ENCODE measurements at places on chromosomes 13 and 19.

DNA sequence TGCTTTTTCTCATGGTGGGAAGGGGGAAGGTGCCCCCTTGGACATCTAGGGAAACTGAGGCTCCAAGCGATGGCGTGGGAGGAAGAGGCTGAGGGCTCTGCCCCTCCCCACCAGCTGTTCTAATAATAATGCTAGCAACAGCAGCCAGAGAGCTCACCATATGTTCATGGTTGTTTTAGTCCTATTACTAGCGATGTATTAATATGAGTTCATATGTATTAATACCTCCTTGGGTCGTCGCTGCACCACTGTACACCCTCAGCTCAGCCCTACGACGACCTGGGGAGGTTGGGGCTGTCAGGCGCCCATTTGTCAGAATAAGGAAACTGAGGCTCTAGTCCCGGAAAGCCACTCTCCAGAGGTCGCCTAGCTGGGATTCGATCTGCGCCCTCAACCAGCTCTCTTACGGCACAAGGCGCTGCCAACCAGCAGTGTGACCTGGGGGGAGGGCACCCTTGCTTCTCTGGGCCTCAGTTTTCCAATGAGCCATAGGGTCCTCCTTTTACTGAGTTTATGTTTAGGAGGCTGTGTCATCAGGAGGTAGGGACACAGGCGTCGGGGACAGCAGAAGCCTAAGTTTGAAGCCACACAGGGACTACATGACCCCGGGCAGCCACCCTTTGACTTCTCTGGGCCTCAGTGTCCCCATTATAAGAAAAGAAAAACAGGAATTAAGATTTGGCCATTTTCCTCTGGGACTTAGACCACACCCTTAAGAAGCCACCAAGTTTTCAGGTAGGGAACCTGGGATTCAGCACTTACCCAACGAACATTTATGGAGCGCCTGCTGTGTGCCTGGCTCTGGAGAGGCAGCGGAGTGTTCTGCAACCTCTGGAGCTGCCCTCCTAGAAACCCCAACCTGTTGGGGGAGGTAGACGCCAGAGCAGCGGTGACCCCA, 664 bp downstream of the MAST3 start:
- no peak for DNase-seq

- no peak for DNase-seq
Measured at GRCh38 chr19:14997981-14998380, 18.3 kb upstream of the SLC1A6 start.

- DNase-seq, result no peak
Measured at GRCh38 chr13:31349156-31349555, 149.4 kb downstream of the B3GLCT start.

DNA sequence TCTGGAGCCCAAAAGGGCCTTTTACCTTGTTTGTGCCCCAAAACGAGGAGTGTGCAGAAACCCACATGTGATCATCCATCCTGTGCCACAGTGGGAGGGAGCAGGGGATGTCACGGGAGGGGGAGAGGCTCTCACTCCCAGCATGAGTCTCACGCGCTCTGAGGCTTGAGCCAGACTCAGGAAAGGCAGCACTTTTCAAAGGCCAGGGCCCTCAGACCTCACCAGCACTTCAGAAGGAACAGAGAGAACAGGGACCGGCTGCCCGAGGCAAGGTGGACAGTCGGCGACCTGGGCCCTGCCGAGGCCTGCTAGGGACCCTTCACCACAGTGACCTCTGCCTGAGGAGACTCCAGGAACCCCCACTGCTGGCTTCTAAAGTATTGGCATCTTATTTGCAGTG, 71.7 kb upstream of the WASF3 start:
- DNase-seq, result no peak

DNA sequence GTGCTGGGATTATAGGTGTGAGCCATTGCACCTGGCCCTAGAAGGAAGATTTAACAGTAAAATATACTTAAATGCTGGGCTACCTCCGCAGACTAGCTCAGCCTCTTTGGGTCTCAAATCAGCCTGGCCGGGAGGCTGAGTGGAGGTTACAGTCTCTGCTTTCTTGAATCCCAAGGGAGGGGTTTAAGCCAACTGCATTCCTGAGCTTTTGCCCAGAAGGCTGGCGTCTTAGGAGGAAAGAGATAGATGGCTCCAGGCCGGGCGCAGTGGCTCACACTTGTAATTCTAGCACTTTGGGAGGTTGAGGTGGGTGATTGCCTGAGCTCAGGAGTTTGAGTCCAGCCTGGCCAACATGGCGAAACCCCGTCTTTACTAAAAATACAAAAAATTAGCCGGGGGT, 623 bp upstream of the C5AR1 start:
- DNase-seq, result no peak

DNA sequence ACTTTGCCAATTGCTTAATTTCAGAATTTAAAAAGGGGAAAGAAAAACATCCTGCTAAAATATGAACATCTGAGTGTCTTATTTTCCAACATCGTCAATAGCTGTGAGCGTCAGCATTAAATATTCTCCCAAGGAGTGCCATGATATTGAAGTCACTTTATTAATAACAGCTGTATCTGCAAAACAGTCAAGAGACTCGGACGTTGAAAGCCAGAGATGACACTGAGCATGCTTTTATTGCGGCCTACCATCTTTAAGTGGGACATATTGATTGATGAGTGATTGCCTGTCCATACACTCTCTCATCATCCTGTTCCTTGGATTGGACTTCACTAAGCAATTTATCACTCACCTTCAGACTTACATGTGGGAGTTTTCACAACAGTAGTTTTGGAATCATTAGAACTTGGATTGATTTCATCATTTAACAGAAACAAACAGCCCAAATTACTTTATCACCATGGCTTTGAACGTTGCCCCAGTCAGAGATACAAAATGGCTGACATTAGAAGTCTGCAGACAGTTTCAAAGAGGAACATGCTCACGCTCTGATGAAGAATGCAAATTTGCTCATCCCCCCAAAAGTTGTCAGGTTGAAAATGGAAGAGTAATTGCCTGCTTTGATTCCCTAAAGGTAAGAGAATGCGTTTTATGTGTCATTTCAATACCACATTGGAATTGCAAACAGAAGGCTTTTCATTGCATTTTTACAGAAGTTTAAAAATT, 53.8 kb downstream of the MBNL2 start:
- no peak for DNase-seq

DNA sequence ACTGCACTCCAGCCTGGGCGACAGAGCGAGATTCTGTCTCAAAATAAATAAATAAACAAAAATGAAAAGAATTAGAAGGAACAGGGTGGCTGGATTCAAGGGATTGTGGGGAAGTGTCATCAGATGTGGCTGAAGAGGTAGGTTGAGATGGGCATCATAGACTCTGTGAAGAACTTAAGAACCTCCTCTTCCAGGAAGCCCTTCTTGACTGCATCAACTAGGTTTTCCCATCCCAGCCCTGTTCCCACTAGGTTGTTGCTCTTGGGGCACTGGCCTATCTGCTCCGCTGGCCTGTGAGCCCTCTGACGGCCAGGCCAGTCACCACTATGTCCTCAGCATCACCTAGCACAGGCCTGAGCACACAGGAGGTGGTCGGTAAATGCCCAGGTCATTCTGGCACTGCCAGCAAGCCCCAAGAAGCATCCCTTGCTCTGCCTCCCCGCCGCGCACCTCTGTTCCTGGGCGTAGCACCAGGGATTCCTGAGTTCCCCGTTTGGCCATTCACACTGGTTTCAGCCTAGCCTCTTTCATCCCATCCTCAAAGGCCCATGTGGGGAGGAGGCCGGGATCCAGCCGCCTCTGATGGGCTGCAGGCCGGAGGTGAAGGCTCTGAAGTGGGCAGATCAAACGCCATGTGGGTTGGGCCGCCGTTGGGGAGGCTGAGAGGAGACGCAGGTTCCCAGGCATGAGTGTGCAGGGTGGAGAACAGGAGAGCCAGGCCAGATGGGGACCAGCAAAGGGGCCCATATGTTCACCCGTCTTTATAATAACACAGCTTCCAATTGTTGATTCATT, 27.6 kb upstream of the SLC1A5 start:
- no peak for DNase-seq

GRCh38 chr13:113126265-113127150, 3.9 kb downstream of the F10 start:
- no peak for DNase-seq

- DNase-seq, result no peak
Measured at GRCh38 chr13:65592731-65593130, 1637.4 kb downstream of the PCDH9 start.

- no peak for DNase-seq
Measured at GRCh38 chr19:14731200-14731599, 41.4 kb downstream of the ZNF333 start.

DNA sequence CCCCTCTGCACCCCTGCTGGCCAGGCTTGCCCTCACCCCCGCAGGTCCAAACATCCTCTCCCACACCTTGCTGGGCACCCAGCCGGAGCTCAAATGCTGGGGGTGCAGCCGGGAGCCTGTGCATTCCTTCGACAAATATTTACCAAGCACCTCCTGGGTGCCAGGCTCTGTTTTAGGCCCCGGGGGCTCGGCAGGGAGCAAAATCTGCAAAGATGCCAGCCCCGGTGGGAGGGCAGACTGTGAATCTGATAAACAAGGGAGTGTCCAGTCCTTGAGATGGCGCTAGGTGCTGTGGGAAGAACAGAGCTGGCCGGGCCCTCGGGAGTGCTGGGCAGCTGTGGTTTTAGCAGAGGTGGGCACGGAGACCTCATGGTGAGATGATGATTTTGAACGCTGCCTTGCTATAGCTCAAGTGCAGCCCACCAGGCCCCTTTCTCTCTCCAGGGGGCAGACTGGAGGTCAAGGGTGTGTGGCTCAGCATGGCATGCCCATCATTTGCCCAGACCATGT, 10.6 kb downstream of the NFIX start:
- DNase-seq, result no peak

DNA sequence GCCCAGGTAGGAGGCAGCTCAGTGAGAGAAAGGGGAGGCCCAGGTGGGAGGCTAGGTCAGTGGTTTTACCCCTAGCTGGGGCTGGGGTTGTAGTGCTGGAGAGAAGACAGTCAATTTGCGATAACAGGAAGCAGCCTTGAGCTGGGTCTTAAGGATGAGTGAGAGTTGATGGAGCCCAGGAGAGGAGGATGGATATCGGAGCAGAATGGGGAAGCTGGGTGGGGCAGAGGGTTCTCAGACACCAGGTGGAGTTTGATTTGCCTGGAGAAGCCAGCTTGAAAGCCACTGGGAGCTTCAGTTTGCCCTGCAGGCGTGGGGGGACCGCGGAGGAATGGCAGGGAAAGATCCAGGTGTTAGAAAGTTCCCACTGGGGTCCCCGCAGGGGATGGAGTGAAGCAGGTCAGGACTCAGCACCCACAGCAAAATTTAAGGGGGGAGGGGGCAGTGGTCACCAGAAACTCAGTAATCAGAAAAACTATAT, 836 bp upstream of the CDC42EP5 start:
- DNase-seq, result no peak

DNA sequence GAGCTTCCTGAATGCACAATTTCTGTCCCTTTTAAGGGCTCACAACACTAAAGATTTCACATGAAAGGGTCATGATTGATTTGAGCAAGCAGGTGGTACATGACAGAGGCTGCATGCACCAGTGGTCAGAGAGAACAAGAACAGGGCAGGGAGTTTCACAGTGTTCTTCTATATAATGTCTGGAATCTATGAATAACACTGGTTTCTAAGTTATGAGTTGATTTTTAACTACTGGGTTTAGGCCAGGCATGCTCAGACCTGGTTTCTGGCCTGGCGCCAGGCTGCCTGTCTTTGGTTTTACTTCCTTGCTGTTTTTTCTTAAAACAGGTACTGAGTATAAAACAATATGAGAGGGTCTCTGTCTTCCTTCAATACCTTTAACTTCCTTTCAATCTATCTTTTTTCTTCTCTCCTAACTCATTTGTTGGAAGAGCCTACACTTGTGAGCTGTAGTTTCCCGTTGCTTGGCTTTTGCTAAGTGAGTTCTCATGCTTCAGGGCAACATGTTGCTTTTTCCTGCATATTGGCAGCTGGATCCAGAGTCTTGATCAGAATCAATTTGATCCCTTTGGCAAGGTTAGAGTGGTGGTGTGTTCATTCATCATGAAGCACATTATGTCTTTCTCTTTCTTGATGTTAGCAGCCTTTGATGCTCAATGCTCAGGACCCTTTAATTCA, 38.5 kb upstream of the FGF14 start:
- no peak for DNase-seq

DNA sequence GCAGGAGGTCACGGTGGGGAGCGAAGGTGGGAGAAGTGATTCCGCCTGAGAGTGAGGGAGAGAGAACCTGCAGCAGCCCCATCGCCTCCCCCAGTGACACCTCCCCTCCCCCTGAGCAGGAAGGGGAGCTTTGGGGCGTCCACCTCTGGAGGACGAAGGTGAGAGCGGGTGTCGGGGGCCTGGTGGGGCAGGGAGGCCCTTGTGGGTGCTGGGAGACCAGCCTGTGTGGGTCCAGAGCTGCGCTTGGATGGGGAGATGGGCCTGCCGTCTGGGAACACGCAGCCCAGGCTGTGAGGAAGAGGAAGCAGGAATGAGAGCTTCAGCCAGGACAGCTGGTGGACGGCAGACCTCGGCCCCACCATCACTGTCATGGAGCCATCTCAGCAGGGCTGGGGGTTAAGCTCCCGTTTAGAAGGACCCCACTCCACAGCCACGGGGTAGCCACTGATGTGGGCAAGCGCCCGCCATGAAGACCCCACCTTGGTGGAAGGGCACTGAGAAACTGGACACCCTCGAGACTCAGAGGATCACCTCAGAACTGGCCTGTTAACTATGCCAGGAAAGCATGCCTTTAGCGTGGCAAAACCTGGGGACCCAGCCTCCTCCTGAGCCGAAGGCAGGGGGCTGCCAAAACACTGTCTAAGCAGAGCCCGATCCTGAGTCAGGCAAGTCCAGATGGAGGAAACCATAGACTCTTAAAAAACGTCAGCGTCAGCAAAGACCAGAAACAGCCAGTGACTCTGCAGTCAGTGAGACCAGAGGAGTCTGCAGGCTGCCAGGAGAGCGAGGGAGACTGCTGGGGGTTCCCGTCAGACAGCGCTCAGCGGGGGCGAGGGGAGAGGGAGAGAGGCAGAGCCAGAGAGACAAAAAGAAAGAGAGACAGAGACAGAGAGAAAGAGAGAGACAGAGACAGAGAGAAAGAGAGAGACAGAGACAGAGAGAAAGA, 6.4 kb upstream of the PROZ start:
- peak; percentile 50 for DNase-seq

GRCh38 chr19:43606569-43607229, 5.2 kb upstream of the SRRM5 start:
- no peak for DNase-seq

DNA sequence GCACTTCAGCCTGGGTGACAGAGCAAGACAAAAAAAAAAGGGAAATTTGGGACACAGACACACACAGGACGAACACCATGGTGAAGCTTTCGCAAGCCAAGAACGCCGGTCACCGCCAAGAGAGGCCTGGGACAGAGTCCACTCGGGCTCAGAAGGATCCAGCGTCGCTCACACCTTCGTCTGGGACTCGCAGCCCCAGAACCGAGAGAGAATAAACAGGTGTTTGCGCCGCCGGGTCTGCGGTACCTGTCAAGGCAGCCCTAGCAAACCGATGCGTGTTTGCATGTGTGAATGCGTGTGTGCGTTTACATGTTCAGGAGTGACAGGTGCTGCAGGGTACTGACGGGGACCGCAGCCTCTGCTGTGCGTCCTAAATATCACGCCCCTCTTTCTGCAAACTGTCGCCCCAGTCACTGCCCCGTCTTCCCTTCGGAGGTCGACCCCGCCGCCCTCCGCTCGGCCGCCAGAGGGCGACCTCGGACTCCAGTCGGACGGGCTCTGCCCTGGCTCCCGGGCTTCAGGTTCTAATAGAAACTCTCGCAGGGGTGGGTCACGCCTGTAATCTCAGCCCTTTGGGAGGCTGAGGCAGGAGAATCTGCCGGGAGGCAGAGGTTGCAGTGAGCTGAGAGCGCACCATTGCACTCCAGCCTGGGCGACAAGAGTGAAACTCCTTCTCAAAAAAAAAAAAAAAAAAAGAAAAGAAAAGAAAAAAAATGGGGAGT, 11.8 kb upstream of the CSNK1G2 start:
- peak; percentile 80 for DNase-seq
